ENCODE measurements at places on chromosomes 13 and 19. TPM values are rescaled to one million over a fixed set of nuclear protein-coding genes. Genes with fewer than 3 reads are reported as not detected.

Gene WDR87
- total RNA-seq = not detected

Gene ADGRE2
- not detected for total RNA-seq

DNA sequence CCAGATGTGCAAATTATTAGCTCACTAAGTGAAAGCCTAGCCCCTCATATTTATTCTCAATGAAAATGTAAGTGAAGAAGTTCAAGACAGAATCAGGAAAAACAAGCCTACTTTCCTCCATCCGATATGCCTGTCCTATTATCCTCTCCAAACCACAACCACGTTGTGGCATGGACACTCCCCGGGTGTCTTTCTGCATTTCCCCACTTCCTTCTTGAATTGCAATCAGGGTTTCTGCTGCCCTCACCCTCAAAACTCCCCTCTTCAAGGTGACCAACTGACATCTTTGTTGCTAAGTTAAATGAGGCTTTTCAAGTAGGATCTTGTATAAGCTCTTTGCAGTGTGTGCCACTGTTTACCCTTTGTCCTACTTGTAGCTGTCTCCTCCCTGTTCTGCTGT is 11.8 kb downstream of the SLC25A30 start:
- DNase-seq = no peak

- DNase-seq = no peak
Measured at GRCh38 chr13:37490176-37490779, 108.3 kb downstream of the POSTN start.

DNA sequence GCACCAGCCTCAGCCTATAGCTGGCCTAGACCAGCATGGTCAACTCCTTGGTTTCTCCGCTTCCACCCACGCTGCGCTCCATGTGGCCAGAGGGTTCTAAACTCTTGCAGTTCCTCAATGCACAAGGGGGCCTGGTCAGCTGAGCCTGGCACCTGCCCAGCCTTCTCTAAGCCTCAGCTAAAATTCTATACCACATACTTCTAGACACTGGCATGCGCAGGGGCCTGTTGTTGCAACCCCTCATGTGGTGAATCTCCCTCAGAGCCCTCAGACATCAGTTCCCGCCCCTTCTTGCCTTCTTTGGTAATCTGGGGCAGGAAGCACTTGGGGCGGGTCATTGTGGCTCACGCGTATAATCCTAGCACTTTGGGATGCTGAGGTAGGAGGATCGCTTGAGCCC is 19.7 kb upstream of the LDLR start:
- no peak for DNase-seq

DNA sequence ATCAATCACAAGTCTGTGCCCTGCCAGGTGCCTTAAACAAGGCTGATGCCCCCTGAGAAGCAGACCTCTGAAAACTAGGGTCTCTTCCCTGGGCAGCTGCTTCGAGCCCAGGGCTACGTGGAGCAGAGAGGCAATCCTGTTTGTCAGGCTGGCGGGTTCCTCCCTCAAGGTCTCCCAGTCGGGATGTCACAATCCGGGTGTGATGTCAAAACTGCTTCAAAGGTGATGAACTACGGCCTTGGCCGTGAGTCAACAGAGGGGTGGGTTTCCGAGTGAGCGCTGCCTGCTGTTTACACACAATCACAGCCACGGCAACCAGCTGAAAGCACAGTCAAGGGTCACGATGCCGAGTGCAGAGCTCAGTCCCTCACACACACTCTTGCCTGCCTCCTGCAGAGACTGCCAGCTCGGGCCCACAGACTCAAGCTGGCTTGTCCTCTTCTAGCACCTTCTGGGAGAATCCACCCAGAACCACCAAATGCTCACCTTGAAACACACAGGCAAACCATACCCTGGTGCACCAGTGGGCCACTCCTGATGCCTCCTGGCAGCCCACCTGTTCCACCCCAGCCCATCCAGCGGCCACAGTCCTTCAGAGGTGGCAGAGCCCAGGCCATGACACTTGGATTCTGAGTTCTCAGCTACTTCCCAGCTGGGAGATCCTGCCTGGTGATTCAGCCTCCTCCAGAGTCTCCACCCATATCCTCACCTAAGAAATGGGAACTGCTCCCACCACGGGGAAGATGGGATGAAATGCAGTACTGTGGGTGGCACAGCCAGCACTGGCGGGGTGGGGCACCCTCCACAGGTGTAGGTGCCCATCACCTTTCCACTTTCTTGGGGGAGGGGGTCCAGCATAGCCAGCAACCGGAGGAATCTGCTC is 6.8 kb downstream of the ELL start:
- DNase-seq = peak; percentile 37

DNA sequence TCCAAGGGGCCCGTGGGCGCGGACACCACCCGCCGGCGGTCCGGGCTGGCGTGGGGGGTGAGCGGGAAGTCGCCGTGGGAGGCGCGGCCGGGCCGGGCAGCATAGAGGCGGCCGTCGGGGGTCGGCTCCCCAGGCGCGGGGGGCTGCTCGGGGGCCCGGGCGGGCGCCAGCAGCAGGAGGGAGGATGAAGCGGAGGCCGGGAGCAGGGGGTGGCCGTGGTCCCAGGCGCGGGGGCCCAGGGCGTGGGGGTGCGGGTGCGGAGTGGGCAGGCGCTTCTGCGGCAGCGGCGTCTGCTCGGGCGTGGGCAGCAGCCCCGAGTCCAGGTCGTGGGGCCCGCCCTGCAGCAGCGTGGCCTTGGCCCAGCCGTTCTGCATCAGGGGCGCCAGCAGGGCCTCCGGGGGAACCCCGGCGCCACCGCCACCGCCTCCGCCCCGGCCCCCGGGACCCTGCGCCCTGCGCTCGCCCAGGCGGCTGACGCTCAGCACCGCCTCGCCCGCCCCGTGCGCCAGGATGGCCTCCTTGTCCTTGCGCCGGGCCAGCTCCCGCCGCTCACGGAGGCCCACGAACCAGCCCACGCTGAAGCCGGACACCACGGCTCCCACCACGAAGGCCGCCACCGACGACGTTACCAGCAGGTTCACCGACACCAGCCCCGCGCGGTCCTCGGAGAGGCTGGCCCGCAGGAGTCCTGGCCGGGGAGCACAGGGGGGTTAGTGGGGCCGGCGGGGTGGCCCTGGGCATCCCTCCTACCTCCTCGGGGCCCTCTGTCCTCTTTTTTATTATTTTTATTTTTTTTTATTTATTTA is 4.2 kb upstream of the LRG1 start:
- no peak for DNase-seq

Measured in M059J (cell line).